NCI-H2227 treated with DMSO at 0.1 percent for 48 hours (cell line): ENCODE measurements at places on chromosomes 4 and X.

DNA sequence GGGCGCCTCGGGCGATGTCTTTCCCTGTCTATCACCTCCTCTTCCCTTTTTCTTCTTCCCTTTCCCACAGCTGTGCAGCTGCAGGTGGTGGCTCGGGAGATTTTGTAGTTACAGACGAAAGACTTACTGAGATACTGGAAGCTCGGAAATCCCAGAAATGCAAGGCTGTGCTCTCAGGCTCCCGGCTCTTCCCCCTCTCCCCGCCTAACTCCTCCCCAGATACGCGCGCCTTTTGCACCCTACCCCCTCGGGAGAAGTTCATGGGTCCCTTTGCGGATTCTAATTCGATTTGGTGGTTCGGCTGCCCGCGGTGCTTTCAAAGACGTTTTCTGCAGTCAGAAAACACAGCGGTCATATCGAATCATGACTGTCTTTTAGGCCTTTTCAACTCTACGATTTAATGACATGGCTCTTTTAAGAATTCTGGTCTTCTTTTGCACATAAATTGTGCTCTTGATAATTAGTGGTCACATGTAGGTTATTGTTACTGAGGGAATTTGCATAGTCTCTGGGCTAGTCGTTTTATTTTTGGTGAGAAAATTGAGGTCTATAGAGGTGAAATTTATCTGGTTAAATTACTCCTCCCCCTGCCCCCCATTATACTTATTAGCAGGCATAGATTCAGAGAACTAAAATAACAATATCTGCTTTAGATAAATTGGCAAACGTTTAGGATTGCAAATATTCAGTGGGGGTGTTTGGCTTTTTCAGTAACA is 1.6 kb downstream of the SEPTIN11 start:
- DNase-seq = no peak

- no peak for DNase-seq
These were observed 35.2 kb upstream of the SCD5 start for GRCh38 chr4:82833696-82834313.

DNA sequence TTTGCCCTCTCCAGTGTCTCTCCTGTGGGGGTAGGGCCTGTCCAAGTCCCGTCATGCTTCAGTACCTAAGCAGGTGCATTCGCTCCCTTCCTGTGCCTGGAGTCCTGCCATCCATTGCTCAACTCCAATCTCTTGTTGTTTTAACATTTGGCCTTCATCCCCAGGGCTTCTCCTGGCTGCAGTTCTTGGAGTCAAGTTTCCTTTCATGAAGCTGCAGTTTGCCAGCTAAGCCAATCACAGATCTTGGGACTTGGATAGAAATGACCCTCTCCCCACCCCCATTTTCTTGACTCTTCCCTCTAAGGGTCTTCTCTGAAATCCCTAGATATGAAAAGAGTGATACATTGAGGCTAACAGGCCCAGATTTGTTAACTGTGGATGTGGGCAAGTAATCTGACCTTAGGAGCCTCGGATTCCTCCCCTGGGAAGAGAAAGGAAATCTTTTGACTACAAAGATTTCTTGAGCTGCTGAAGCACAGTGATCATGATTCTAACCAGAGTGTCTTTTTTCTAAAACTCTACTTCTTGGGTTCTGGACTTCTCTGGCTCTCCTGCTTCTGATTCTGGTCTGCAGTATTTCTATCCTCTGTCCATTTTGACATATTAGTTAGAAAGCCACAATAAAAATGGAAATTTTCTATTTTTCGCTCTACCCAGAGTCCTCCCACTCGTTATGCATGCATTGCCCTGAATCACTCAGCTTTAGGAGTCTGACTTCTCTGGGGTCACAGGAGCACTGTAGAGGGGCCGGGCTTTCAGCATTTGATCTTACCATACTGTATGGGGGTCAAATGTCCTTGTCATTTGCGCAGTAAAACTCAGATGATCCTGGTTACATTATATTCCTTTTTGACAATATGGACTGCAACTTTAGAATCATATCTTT is 61.0 kb downstream of the CHRNA9 start:
- DNase-seq = no peak

DNA sequence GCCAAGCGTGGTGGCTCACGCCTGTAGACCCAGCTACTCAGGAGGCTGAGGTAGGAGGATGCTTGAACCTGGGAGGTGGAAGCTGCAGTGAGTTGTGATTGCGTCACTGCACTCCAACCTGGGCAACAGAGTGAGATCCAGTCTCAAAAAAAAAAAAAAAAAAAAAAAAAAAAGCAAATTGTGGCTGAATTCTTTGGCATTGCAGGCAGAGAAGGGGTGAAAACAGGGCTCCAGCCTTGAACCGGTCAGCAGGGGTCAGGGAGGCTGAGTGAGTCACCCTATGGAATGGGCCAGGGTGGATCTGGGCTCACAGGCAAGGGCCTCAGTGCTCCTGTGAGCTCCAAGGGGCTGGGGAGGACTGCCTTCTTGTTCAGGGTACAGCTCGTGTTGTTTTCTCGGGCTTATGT is 13.2 kb upstream of the FAM3A start:
- no peak for DNase-seq
